DMS 273 treated with DMSO at 0.1 percent for 48 hours (cell line): ENCODE measurements at places on chromosomes 4 and X.

DNA sequence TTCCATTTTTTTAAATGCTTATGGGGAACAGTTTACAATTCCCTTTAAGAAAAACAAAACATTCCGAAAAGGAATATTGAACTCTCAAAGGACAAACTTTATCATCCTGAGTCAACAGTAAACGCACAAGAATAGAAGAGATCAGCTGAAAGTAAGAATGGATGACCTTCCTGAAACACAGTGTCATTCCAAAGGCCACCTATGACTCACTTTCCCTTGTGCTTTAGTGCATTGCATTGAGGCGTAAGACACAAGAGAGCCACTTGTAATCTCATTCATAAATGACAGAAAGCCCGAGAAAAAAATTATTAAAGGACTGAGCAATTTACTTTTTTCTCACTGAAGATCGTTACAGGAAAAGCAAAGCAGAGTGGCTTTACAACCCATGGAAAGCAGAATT lies 1062.4 kb upstream of the DIAPH2 start:
- no peak for DNase-seq

DNA sequence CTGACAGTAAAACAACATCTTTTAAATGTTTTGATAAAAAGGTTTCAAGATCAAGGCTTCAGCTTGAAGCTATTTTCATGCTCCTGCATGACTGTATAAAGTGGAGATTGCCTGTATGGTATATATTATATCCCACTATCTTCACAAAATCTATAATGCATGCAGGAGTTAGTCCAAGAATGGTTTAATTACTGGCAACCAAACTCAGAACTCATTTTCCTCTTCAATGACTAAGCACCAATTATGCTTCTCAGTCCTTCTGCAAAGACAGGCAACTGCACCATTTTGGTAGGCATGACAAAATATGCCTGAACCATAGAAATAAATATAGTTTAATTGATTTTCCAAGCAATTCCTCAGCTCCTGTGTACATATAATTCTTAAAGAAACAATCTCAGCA lies 54.5 kb downstream of the NPY5R start:
- no peak for DNase-seq

- DNase-seq: no peak
Measured at GRCh38 chr4:25198713-25199112, 35.1 kb upstream of the PI4K2B start.

GRCh38 chrX:144253356-144253755 lies 369.5 kb downstream of the UBE2NL start:
- no peak for DNase-seq

DNA sequence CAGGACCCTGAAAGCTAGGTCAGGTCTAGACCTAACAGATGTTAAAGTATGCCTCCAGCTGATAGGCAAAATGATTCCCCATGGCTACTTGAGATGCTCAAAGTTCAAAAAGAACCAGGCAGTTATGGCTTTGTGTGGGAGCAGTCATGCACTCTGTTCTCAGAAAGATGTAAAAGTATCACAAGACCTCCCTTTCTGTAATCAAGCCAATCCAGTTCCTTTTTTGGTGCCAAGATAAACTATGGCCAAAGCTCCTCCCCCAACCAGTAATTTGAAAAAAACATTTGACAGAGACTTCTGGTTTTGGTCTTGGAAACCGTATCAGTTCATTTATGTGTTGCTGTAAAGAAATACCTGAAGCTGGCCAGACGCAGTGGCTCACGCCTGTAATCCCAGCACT lies 340.9 kb downstream of the CHIC1 start:
- no peak for DNase-seq

GRCh38 chrX:139640259-139640658 lies 67.7 kb downstream of the MCF2 start:
- DNase-seq: no peak

DNA sequence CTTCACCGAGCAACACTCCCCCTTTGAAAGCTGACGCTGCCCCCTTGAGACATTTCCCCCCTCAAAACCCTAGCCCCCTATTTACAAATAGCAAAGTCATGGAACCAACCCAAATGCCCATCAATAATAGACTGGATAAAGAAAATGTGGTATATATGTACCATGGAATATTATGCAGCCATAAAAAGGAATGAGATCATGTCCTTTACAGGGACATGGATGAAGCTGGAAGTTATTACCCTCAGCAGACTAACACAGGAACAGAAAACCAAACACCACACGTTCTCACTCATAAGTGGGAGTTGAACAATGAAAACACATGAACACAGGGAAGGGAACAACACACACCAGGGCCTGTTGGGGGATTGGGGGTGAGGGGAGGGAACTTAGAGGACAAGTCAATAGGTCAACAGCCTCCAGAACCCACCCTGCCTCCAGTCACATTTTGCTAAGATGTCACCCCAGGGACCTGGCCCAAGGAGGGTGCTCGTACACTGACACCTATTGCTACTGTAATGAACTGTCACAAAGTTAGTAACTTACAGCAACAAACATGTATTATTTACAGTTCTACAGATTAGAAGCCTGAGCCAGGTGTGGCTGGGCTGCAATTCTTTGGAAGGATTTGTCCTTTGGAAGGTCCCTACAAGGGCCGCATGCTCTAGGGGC lies 20.6 kb downstream of the SCD5 start:
- no peak for DNase-seq

GRCh38 chr4:54659313-54659712 lies 1.6 kb downstream of the KIT start:
- no peak for DNase-seq

DNA sequence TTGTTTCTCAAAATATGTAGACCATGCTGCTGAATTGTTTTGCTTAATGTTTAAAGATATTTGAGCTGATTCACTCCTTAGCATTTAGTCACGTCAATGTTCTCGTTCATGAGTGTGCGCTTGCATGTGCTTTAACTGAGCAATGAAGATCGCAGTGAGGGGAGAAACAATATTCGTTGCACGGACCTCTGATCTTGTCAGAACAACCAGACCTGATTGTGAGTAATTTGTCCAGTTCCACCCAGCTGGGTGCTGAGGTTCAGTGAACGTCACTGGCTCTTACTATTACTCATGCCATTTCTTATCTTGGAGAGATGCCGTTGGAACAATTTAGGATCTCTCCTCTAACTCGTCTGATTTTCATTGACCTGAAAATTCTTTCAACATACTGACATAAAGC lies 15.0 kb upstream of the PRKX start:
- no peak for DNase-seq

DNA sequence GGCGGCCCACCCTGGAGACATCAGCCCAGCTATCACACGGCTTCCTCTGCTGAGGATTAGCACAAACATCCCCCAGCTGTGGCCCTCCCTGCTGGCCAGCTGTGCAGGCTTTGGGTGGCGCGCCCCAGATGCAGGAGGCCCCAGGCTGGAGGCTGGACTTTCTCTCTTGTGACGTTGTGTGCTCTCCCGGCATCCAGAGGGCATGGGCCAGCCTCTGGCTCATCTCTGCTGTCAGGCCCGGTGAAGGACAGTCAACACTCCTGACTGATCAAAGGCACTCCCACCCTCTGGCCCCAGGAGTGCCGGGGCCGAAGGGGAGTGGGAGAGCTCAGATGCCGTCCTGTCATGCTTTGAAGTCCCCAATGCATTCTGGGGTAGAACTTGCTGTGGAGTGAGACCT lies 29.9 kb upstream of the PJA1 start:
- DNase-seq: no peak

DNA sequence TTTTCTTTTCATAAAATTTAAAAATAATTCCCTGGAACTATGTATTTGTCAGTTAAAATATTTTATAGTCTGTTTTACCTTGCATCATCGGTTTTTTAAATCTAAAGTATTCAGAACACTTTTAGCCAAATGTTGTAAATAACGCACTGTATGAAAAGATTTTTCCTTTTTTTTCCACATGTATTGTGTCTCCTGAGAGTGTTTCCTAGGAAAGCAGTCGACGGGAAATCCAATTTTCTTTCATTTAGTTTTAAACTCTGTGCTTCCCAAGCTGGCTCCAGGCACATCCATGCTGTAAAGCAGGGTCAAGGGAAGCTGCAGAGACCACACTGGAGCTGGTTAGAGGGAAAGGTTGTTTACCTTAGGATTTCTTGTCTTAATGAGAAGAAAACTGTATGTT lies 1724.3 kb upstream of the TENM3 start:
- DNase-seq: no peak

DNA sequence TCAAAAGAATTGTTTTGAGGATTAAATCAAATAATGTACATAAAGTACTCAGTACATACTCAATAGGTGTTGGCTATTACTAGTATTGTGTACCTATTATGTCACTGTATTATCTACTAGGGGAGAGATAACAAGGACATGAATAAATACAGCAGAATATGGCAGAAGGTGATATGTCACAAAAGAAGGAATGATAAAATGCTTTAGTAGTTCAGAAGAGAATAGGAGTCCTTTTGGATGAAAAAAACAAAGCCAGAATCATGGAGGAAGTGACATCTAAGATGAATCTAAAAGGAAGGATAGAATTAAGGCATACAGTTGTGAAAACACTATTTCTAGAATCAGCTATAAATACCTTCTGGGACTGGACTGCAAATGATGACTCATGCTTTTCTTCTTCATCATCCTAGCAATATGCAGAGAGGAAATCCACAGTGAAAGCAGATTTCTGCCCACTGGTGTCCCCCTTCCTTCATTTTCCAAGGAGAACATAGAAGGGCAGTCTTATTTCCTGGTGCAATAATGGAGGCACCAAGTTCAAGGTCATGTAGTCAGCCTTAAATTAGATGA lies 98.7 kb downstream of the GLUD2 start:
- no peak for DNase-seq

DNA sequence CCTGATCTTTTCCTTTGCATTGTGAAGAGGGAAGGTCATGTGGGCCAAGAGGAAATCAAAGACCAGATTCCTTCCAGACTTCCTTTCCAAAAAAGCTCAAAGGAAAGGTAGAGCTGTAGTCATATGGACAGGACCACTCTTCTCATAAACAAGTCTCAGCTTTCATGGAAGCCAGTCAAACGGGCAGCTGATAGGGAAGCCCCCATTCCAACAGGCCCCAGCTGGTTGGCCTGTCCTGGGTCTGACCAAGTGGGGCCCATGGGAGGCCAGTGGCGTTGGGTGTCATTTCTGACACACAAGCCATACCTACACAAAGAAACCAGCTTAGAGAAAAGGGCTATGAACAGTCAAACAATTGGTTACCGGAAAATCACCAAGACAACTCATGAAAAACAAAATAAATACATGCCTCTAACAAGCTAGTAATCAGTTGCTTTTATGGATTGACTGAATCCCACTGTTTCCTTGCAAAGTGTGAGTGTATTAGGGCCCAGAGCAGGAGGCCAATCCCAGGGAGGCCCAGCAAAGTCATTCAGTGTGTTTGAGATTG lies 149.6 kb upstream of the MAMLD1 start:
- DNase-seq: no peak

DNA sequence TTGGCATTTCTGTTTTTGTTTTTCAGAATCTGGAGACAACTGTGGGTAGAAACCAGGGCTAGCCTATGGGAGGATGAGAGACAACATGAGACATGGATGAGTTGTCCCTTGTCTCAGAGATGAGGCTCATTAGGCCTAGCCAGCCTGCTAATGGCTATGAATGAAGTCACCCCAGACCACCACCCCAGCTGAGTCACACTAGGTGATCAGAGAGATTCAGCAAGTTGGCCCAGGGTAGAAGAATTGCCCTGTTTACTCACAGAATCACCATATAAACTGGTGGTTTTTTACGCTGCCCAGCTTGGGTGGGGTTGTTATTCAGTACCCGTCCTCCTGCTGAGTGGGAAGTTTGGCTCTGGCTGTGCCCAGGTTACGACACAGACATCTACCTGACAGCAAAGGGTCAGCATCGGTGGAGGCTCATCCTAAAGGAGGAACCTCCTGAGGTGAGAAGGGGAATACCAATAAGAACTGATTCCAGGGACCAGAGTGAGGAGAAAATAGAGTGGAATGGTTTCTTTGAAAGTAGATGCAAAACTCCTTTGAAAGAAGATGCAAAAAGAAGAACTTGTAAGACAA lies 17.2 kb upstream of the ARSJ start:
- no peak for DNase-seq

DNA sequence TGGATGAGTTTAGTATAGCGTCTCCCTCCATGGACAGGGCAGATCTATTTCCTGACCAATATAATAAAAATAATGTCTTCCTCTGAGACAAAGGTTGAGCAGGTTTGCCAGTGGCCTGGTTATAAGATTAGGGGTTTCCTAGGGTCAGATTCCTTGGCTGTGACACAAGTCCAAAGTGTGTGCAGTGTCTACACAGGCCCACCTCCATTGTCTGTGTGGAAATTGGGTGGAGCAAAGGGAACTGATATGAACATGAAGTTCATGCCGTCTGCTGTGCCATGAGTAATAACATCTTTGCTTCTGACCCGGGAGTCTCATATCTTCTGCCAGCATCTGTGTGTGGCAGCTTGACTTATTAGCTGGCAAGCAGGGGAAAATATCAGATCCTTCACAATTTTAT lies 187.7 kb upstream of the BOD1L1 start:
- no peak for DNase-seq

DNA sequence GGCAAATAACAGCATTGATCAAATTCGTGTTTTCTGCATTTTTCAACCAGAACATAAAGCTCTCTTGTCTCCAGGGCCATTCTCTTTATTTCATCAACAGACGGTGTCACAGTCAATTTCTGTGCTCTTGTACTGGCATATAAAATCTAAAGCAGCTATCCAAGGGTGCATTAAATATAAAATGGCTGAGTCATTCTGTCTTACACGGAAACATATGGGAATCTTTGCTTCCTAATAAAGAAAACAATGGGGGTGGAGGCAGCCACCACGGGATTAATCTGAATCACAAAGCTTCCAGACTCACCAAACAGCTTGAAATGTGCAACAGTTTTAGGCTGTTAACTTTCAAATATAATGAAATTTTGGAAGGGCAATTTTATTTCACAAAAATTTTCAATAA lies 132.6 kb downstream of the IL15 start:
- no peak for DNase-seq

DNA sequence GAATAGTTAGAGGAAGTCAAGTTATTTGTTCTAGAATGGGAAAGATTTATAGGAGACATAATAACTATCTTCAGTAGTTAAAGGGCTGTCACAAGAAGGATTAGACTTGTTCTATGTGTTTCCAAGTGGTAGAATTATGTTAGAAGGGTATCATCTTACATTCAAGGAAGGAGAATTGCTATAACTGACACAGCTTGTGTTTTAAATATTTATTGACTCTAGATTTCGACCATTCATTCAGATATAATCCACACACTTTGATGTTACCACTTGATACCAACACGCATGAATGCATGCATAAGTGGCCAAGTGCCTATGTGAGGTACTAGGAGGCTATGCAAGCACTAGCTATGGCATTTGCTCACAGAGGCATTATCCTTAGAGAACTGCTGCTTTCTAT lies 122.7 kb downstream of the CCNB3 start:
- no peak for DNase-seq

- no peak for DNase-seq
Measured at GRCh38 chr4:78437608-78438088, 113.9 kb upstream of the ANXA3 start.

GRCh38 chrX:103073467-103073866 lies 9.5 kb upstream of the BEX1 start:
- DNase-seq: no peak

GRCh38 chrX:23246001-23246400 lies 88.6 kb upstream of the PTCHD1 start:
- DNase-seq: no peak
